NCI-H524 treated with DMSO at 0.1 percent for 48 hours (cell line): ENCODE measurements at places on chromosomes 11 and 22.

GRCh38 chr22:28075358-28075981, 156.4 kb upstream of the PITPNB start:
- no peak for DNase-seq

DNA sequence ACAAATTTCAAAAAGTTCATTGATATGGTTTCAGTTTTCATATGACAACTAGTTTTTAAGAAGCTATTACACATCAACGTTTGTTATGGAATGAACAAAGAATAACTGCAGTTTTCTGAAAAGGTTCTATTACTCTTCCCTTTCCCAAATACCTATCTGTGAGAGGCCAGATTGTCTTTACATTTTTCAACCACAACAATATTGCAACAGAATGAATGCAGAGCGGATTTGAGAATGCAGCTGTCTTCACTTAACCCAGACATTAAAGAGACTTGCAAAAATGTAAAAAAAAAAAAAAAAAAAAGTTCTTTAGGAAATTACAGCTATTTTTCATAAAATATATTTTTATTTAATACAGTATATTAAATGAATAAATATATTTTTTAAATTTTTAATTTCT, 250.8 kb downstream of the DDX10 start:
- DNase-seq: no peak

- no peak for DNase-seq
Measured at GRCh38 chr11:110077346-110077745, 15.8 kb upstream of the ZC3H12C start.

- no peak for DNase-seq
Measured at GRCh38 chr11:38089726-38090125, 1491.7 kb upstream of the RAG2 start.

DNA sequence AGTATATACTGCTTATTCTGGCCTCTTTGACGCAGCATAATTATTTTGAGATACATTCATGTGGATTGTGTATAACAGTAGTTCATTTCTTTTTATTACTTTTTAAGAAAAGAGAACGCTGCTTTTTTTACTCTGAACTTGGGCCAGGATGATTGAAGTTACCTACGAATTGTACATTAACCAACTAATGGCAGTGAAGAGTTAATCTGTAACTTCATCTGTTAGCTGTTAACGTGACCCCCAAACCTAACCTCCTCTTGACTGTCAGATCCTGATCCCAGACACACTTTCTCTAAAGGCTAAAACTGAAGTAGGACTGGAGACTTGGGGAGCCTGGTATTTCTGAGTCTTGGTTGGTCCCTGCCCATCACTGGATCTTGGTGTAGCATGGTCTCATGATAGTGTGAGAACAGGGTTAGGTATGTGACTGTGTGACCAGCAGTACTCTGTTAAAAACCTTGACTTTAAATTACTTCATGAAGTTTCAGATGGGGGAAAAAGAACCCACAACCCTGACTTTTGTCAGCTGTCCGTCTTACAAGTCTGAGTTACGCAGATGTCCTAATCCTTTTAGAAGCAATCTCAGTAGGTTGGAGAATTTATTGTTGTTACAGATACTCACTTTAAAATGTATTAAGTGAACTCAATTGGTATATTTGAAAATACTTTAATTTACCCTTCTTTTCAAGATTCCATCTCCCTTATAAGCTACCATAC, 39.4 kb downstream of the C22orf31 start:
- DNase-seq: no peak

GRCh38 chr11:76288166-76288980, 82.1 kb upstream of the WNT11 start:
- no peak for DNase-seq

- no peak for DNase-seq
Measured at GRCh38 chr22:41127451-41127850, 35.1 kb downstream of the EP300 start.
